ENCODE measurements at places on chromosomes 2 and 18. TPM values are rescaled to one million over a fixed set of nuclear protein-coding genes. Genes with fewer than 3 reads are reported as not detected.

The TRPM8 gene
- total RNA-seq: not detected

The ACMSD gene
- not detected for total RNA-seq

The ACSL3 gene
- 41.2 TPM for total RNA-seq

The ZCCHC2 gene
- total RNA-seq: 28.6 TPM

The RTN4 gene
- total RNA-seq: 60.5 TPM

The RBM45 gene
- total RNA-seq: 17.9 TPM

The PXDN gene
- total RNA-seq: 1.1 TPM

The ZNF142 gene
- 44.9 TPM for total RNA-seq

The MAP2 gene
- total RNA-seq: 1.9 TPM

The PDE11A gene
- total RNA-seq: not detected

The IL1B gene
- total RNA-seq: 0.71 TPM

The IL36A gene
- not detected for total RNA-seq

The RAPGEF4 gene
- total RNA-seq: 0.17 TPM

DNA sequence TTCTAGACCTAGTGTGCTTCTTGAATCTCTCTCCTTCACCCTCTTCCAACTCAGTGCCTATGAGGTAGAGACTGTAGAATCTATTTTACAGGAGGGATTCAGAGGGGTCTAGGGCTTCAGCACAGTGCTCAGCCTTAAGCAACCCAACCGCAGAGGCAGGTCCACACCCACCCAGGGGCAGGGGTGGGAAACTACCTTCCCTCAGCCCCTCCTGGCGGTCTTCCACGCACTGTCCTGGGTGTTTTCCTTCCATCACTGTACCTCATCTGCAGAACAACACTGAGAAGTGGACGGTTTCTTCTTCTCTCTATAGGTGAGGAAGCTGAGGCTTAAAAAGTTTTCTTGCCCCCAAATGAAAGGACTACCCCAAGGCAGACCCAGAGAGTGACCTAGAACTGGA is 222.3 kb downstream of the ALK start:
- DNase-seq: no peak

DNA sequence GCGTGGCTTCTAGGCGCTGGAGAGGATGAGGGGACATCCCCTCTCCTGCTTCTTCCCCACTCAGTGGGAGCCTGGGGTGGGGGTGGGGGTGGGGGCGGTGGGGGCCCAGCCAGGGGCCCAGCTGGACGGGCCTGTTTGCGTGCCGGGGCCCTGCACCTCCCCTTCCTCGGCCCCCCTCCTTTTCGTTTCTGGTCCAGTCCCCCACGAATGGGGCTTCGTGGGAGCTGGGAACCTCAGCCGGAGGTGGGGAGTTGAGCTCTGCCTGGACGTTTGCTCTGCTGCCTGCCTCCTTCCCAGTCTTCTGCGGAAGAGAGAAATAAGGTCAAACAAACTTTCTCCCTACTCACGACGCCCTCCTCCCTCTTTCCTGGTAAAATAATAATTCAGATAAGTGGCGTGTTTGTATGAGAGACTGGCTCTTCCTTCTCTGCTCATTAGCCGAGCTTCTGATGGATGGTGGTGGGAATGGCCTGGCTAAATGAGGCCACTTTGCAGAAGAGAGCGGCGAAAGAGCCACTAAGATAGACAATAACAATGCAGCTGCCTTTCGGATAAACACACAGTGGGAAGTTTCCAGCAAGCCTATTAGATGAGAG is 782 bp downstream of the MTA3 start:
- DNase-seq: no peak

- no peak for DNase-seq
Observed at GRCh38 chr2:190468814-190469569, 60.8 kb downstream of the MFSD6 start.

- no peak for DNase-seq
Observed at GRCh38 chr2:101986376-101986775, 5.4 kb upstream of the IL1R2 start.

- DNase-seq: no peak
Observed at GRCh38 chr2:14134771-14135170, 497.7 kb upstream of the LRATD1 start.

DNA sequence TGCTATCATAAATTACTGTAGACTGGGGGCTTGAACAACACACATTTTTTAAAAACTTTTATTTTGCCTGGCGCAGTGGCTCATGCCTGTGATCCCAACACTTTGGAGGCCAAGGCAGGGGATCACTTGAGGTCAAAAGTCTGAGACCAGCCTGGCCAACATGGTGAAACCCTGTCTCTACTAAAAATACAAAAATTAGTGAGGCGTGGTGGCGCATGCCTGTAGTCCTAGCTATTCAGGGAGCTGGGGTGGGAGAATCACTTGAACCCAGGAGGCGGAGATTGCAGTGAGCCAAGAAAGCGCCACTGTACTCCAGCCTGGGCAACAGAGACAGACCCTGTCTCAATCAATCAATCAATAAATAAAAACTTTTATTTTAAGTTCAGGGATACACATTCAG is 9.1 kb downstream of the KCNK3 start:
- no peak for DNase-seq

GRCh38 chr2:109098921-109099273 is 30.1 kb upstream of the SH3RF3 start:
- DNase-seq: no peak

DNA sequence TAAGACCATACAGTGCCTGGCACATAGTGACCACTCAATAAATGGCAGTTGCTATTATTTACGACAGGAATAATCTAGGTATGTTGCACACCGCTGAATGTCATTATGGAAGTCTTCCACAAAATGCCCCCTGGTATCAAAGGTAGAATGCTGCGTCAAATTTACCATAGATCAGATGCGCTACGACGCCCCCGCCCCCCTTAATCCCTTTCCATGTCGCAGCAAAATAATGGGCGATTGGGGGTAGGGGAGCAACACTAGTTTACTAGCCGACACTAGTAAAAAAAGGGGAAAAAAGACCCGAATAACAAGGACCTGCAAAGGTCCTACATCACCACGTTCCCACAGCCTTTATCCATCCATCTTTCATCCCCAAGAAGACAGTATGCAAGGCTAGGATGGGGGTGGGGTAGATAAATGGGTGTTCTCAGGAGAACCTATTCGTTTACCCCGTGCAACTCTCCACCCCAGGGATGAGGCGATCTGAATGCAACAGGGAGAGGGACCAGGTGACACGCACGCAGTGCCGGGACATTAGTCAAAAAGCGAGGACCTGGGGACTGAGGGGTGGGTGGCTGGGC is 455 bp downstream of the PREPL start:
- no peak for DNase-seq

DNA sequence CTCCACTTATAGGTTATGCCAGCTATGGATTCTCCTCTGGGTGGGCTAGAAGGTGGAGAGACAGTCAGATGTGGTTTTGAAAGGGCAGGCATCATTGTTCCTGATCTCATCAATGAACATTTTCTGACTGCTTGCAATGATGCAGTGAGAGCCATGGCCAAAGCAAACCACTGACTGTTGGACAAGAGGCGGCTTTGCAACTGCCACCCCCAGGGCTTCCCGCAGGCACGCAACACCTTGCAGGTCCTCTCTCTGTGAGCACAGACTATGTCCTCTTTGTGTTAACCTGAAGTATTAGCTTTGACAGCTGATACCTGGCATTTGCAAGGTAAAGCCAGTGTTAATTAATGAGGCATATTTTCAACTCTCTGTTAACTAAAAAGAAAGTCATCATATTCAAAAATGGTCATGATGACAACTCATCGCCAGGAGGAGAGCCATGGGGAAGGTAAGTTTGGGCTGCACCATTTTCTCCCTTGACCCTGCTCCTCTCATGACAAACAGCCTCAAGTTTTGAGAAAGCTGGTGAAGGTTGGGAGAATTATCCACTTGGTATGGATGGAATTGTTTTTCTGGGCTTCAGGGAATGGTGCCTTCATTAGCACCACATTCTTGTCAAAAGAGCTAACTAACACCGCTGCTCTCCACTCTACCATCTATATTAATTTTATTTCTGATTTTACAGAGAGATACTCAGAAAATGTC is 14.9 kb upstream of the FAM124B start:
- DNase-seq: no peak

GRCh38 chr2:126660971-126661370 is 5.0 kb downstream of the GYPC start:
- no peak for DNase-seq

GRCh38 chr2:167992278-167992677 is 255.1 kb downstream of the STK39 start:
- no peak for DNase-seq

DNA sequence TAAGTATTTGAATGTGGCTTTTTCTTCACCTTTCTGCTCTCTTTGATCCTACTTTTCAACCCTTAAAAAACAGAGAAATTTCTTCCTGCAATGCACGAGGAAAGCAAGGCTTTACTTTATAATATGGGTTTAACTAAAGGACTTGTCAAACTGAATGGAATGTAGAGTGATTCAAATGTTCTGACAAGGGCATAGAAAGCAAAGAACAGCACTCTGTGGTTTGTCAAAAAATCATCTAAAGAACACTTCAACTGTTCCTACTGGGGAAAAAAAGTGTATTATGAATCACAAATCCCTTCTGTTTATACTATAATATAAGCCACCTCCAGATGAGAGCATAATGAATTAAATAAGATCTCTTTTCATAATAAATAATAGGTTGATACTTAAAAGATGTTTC is 45.0 kb upstream of the RIT2 start:
- DNase-seq: no peak

GRCh38 chr2:237472909-237473877 is 13.9 kb upstream of the MLPH start:
- DNase-seq: no peak

GRCh38 chr18:25332002-25332401 is 20.0 kb downstream of the ZNF521 start:
- no peak for DNase-seq

DNA sequence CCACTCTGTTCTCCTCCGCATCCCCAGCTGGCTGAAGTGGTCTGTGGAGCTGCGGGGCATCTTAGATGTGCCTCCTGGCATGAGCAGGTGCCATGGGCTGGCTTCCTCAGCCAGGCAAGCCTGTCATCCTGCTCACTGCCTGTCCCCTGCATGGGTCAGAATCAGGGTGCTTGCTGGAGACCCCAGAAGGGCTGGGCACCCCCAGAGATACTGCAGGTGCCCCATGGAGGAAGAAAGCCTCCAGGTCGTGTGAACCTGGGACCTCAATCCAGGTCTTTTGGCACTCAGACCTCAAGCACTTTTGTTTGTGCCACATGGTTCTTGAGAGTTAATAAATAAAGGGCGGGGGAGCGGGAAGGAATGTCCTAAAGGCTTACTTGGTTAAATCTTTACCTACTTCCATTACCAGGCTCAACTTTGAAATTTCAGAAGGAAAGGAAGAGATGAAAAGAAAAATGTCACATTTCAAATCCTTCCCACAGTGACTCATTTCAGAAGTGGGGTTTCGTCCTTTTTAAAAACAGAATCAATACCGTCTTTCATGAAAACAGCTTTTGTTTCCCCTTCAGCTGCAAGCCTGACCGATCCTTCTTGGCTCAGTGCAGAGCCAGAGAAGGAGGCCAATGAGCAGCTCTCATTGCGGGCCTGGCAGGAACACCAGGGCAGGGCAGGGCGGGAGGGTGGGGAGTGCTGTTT is 69.9 kb downstream of the RHOB start:
- no peak for DNase-seq

GRCh38 chr2:129164220-129164949 is 815.1 kb upstream of the RAB6C start:
- DNase-seq: no peak

DNA sequence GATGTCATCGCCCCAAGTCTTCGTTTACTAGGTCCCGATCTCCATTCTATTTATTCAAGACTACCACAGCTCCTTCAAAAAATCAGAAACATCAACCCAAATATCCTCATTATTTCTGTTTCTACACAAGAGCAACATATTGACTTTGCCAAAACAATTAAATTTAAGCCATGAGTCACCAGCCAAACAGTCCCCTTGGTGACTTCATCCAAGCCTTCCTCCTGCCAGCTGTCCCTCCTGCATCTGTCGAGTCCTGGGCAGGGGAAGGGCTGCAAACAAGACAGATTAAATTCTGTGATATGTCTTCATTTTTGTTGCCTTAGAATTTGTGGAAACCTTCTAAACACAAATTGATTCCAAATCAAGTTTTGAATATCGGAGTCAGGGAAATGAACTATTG is 110.3 kb downstream of the SP3 start:
- no peak for DNase-seq

- DNase-seq: no peak
Observed at GRCh38 chr2:54975598-54976492, 74.4 kb downstream of the RTN4 start.

DNA sequence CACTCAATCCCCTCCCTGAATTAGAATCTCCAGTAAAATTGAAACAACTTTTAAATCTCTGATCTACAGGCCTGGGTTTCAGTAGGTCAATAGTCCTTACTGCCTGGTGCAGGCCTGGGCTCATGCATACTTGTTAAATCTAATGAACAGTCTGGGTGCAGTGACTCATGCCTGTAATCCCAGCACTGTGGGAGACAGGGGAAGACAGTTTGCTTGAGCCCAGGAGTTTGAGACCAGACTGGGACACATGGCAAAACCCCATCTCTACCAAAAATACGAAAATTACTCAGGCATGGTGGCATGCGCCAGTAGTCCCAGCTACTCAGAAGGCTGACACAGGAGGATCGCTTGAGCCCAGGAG is 94.7 kb upstream of the SP3 start:
- DNase-seq: no peak

DNA sequence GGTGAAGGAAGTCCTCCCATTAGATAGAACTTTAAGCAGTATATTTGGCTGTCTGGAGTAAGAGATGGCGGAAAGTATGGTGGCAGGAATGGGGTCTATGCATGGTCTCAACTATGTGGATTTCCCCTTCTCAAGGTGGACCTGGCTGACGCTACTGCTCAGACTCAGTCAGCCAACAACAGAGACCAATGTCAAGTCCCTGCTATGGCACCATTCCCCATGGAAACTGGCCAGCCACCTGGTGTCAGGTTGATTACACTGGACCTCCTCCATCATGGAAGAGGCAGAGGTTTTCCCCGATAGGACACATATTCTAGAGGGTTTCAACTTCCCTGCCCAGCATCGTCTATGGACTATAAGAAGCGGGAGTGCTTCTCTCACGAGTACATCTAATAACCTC is 8.6 kb upstream of the FAHD2A start:
- no peak for DNase-seq

GRCh38 chr18:74012954-74013630 is 134.5 kb downstream of the FBXO15 start:
- DNase-seq: no peak

DNA sequence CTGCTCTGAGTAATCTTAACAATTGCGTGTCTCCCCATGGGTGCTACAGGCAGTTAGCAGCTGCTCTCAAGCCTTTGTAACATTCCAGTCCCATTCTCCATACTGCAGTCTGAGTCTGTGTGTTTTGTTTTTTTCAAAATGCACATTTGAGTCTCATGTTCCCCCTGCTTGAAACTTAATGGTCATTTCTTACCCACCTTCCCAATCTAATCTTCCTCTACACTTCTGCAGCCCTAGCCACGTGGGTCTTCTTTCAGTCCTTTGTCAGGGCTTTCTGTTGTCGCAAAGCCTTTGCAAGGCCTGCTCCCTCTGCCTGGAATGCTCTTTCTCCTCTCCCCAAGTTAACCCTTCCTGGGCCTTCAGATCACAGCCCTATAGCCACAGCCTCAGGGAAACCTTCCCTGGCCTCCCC is 24.5 kb downstream of the ELAC1 start:
- DNase-seq: no peak

All from activated B cell treated with CpG ODN at 0.5 μM for 24 hours (primary cell).